SHP77 (cell line): ENCODE measurements at places on chromosomes 7 and 10.

DNA sequence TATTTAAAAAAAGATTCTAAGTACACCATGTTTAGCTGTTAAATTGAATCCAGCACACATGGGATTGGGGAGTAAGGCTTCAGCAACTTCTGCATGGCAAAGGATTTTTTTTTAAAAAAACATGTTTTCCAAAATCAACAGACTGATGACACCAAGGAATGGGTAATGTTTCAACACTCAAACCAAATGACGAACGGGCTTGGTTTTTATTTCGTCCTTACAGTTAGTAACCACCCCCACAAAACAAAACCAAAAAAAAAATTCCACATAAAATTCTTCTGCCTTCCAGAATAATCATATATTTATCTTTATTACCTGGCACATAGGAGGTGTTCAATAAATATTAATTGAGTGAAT, 45.7 kb downstream of the ICA1 start:
- no peak for DNase-seq

- no peak for DNase-seq
These were observed 27.4 kb downstream of the TAX1BP1 start for GRCh38 chr7:27767374-27767773.

DNA sequence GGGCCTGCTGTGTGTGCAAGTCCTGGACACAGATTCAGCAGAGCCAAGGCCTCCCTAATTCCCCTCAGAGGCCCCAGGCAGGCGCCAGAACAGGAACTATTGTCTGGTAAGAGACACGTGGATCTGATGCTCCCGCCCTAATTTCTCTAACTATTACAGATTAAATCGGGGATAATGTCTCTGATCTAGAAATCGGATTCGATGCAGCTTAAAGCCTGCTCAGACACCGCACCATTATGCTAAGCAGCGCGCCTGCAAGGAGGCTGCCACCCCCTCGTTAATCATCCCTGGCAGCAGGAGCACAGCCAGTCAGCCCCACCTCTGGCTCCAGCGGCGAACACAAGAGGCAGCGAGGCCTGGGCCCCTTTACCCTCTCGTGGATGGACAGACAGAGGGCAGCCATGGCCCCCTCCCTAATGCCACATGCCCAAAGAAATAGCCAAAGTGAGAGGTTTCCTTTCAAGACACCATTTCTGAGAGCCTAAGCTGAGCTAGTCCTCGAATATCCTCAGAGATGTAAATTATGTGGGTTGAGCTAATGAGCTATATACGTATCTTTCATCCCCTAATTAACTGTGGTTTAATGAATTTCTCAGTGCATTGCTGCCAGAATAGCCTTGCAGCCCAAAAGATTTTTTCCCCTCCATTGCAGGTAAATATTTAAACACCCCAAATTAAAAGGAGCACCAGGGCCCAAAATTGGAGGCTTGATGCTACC, 122.1 kb downstream of the GRID1 start:
- DNase-seq: no peak

- DNase-seq: no peak
These were observed 43.1 kb downstream of the AMZ1 start for GRCh38 chr7:2730846-2731770.

GRCh38 chr10:73480158-73480557, 15.7 kb downstream of the PPP3CB start:
- no peak for DNase-seq

- no peak for DNase-seq
These were observed 222.3 kb downstream of the BBS9 start for GRCh38 chr7:33351709-33352108.

GRCh38 chr7:102318482-102318971, 31.9 kb downstream of the SH2B2 start:
- DNase-seq: peak; percentile 39

GRCh38 chr10:31623947-31624346, 304.7 kb downstream of the ARHGAP12 start:
- no peak for DNase-seq
